ENCODE measurements at places on chromosomes 1 and 21. TPM values are rescaled to one million over a fixed set of nuclear protein-coding genes. Genes with fewer than 3 reads are reported as not detected.

GRCh38 chr1:160267284-160267991, 5.1 kb upstream of the DCAF8 start:
- no peak for DNase-seq

GRCh38 chr21:29347274-29347681, 48.6 kb downstream of the BACH1 start:
- DNase-seq = no peak

Gene PERM1
- total RNA-seq = not detected

Gene POGZ
- 132 TPM for total RNA-seq

DNA sequence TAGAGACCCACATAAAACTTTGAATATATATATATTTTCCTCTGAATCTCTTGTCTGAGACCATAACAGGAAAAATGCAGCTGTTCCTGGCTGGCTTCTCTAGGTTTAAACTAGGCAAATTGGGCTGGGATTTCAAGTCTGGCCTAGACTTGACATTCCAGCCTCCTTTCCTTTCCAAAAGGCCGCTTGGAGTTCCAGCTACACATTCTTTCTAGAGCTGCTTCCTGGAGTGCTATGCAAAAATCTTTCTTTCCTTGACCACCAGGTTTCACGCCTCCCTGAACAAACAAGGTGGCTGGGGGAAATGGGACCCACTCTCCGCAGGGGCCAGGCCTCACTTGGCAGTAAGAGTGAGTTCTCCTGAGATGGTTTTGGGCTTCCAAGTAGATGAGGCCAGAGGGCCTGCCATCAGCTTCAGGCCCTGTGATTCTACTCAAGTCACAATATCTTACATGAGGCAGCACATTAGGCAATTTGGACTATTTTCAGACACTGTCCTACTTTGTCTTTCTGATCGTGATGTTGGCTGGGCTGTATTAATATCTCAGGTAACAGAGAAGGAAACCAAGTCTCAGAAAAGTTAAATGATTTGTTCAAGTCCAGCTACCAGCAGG, 102.4 kb downstream of the FAM78B start:
- no peak for DNase-seq

Gene C1orf94
- total RNA-seq = not detected

Gene SPRR5
- total RNA-seq = not detected

Gene INKA2
- not detected for total RNA-seq

Gene SPAG17
- not detected for total RNA-seq

- no peak for DNase-seq
Observed at GRCh38 chr1:112927462-112927990, 28.5 kb downstream of the SLC16A1 start.

Gene FCRL6
- 1.2 TPM for total RNA-seq

- DNase-seq = no peak
Observed at GRCh38 chr1:15205586-15206346, 41.3 kb upstream of the FHAD1 start.

- no peak for DNase-seq
Observed at GRCh38 chr1:85216697-85217096, 15.9 kb upstream of the SYDE2 start.

Gene RO60
- 65.9 TPM for total RNA-seq

Gene AIRE
- 1.2 TPM for total RNA-seq

DNA sequence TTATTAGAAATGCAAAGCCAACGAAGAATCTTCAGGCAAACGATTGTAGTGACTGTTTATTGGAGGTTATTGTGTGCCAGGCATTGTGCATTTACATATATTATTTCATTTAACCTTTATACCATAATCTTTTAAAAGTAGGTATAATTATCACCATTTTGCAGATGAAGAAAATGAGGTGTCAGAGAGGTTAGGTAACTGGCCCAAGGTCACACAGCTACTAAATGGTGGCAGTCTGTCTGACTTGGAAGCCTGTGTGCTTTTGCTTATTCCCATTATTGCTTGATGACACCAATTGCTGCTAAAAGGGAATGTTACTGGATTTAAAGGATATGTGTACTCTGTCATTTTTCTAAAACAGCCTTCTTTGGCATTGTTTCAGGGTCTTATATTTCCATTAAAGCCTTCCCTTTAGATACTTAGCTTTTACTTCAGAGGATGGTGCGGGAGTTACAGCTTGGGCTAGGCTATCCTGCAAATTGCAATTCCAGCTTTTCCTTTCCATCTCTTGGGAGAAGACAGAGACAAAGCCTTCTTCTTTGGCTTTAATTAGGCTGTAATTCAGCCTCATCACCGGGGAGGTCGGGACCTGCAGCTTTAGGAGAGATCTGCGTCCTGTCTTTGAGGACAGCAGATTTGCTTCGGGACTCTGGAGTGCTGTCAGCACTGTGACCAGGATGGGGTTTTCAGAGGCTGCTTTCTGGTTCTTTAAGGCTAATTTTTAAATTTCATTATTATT, 37.4 kb upstream of the ERRFI1 start:
- DNase-seq = no peak

- no peak for DNase-seq
Observed at GRCh38 chr1:40801742-40802077, 18.1 kb downstream of the KCNQ4 start.

GRCh38 chr1:65063025-65063424, 85.0 kb upstream of the AK4 start:
- DNase-seq = no peak

- DNase-seq = no peak
Observed at GRCh38 chr1:229254910-229255541, 15.9 kb upstream of the RAB4A start.

Gene NTMT2
- not detected for total RNA-seq

DNA sequence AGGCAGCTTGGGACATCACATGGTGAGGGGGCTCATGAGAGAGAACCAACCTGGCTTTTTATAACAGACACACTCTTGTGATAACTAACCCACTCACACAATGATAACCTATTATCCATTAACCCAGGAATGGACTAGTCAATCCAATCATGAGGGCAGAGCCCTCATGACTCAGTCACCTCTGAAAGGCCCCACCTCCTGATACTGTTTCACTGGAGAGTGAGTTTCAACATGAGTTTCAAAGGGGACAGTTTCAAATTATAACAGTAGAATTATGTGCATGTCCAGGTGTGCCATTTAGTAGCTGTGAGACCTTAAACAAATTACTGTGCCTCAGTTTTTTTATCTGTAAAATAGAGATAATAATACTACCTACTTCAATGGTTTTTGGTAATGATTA, 47.6 kb upstream of the PPP2R5A start:
- no peak for DNase-seq

GRCh38 chr1:240985081-240985480, 371.9 kb downstream of the RGS7 start:
- DNase-seq = no peak

- DNase-seq = no peak
Observed at GRCh38 chr1:154923695-154924094, 12.8 kb downstream of the PMVK start.

GRCh38 chr1:182725259-182726255, 41.2 kb upstream of the RGS8 start:
- DNase-seq = no peak

Gene NUAK2
- total RNA-seq = 19.6 TPM

Gene OR2T11
- total RNA-seq = not detected

DNA sequence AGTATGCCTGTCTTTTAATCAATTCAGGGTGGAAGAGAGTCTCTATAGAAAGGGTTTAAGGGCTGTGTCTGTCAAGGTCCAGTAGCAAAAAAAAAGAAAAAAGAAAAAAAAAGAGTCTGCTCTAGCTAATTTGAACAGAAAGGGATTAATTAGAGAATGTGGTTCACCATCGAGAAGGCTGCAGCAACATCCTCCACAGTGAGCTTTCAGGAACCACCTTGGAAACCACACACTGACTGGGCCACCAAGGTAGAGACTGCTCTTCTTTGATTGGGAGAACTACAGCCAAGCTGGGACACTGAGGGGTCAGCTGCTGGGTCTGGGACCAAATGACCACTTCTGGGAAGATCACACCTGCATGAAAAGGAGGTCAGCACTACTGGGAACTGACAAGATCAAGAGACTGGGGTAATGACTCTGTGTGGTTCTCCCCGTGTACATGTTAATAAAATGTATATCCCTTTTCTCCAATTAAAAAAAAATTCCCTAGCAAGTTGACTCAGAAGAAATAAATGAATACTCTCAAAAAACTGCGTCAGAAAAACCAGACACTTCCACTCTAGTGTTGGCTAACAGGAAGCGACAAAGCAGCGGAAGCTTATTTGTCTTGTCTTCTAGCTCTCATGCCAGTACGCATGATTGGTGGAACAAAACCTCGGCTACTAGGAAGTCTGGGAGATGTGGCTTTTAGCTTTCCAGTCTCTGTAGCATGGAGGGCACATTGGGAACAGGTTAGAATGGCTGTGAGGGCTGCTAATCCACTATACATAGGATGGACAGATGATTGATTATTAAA, 60.0 kb upstream of the IVNS1ABP start:
- DNase-seq = no peak

Gene CDC42BPA
- total RNA-seq = 0.70 TPM

Gene ERG
- total RNA-seq = 0.66 TPM

Gene LRRC39
- 1.5 TPM for total RNA-seq

DNA sequence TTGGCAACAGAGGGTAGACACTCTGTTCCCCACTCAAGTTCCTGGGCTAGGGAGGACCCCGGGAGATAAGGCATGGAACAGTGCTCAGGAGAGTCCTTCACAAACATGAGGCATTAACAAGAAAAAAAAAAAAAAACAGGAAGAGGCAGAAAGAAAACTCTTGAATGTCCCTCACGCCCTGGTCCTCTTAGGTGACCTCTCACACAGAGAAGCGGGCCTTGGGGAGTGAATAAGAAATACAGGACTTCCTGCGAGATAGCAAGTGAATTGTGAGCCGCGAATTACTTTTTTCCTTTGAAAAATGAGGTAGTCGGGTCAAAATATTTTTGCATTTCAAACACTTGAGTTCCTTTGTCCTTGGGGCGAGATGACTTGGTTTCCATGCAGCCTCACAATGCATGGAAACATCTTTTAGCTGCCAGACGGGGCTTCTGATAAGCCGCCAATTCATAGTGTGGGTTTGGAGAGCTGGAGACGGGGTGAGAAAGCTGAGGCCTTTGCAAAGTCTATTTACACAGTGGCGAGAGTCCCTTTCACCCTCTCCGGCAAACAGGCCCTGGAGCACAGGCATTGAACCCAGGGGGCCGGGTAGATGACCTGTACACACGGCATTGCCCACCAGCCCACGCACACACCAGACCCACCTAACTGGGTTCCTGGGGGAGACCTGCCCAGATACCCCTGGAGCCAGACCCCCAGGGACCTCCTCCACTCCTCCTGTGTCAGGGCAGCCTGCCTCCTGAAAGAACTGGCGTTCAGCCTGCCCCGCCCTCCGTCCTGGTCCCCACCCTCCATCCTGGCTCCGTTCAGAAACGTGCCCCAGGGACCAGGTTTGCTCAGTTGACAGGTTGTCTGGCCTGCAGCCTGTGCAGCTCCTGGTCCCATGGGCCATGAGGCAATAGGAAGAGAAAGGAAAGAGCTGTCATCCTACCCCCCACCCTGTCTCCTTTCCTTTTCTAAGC, 192.3 kb downstream of the PRDM16 start:
- DNase-seq = no peak

Gene KNCN
- total RNA-seq = 0.14 TPM

Gene KLF17
- not detected for total RNA-seq

- DNase-seq = no peak
Observed at GRCh38 chr21:27206368-27206982, 239.6 kb upstream of the ADAMTS5 start.

DNA sequence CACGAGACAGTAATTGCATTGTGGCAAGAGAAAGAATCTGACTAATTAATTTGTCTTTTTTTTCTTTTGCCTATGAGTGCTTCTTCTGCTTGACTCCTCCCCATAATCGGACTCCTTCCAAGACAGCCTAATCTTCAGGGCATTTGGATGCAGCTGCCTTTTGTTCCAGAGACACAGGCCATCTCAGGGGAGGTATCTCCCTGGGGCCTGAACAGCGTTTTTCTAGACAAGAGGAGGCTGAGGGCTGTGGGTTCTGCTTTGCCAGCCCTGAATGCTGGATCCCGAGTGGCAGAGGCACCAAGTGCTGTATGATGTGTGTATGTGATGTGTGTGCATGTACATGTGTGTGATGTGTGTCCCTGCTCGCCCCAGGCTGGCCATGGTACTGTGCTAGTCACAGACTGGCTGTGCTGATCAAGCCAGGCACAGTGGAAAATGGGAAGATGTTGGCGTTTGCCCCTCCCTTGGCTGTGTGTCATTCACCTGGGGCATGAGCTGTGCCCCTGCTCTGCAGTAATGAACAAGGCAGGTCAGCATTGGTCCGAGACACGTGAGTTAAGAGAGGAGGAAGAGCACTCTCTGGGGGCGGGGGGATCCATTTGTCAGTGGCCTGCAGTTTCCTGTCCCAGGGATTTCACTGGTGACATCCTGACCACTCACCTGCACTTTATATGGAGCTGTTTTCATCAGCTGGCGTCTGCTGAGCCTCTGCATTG, 77.2 kb downstream of the ADARB1 start:
- no peak for DNase-seq

DNA sequence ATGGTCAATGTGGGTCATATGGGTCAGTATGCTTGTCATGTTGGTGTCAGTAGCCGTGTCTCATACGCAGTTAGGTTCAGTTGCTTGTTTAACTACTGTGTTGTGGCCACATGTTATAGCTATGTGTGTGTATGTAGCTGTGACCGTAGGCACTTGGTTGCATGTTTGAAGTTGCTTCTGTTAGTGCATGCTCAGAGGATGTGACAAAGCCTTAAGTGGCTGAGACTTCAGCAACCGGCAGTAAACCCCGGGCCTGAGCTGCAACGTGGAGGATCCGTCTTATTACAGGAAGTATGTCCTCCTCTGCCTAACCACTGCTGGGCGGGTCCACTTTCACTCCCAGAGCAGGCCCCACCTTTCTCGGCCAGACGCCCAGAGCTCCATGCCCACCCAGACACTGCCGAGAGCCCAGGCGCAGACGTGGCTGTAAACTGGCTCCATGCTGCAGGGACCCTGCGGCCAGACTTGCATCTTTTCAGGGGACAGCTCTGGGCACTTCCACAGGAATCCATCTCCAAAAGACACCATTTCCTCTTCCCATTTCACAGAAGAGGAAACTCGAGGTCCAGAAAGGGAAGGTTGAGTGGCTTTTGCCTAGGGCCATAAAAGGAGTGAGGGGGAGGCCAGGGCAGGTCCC, 2.2 kb downstream of the TCEA3 start:
- peak; percentile 69 for DNase-seq
